ENCODE measurements at places on chromosomes 2 and 18.

DNA sequence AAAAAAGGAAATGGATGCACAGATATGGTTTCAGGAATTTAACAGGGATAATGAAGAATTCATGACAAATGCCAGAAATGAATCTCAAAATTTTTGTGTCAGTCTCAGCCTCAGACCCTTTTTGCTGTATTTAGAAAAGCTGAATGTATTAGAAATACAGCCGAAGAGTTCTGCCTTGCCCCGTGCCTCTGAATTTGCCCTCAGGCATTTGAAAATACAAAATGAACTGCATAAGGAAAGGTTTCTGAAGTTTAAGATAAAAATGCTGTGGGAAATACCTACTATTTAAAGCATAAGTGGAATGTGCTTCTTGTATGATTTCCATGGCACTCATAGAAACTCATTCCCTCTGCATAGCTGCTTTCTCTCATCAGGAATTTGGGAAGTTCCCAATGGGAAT is 1580.6 kb downstream of the DPP10 start:
- no peak for DNase-seq

DNA sequence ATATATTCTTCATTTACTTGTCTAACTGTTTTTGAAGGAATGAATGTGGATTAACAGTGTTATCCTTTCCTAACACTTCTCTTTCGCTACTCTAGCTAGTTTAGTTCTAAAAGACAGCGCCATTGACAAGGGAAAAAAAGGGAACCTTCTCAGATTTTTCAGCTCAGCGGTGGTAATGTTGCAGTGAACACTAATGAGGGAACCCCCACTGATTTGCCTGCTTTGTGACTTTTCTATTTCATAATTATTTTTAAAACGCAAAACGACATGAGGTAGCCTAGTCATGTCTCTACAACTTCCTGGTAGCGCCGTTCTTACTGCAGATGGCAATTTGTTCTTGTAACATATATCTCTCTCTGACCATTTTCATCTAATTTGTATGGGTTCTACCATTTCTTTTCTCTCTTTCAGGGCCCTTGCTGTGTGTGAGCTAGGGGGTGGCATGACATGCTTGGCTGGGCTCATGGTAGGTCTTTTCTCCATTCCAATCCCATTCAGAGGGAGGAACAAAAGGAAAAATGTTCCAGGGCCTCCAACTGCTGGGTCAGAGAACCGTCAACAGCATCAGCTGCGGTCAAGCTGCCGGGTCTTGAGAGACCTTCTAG is 235.5 kb upstream of the SIX3 start:
- no peak for DNase-seq

DNA sequence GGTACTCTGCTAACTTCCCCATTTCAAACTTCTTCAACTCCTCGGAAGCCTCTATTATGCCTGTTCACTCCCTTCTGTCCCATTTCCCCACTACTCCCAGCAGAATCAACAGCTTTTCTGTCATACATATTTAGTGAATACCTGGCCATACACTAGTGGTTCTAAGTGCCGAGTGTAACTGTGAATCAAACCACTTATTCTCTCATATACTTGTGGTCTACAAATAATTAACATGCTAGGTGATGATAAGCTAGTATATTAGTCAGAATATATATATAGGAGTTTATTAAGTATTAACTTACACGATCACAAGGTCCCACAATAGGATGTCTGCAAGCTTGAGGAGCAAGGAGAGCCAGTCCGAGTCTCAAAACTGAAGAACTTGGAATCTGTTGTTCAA is 150.7 kb downstream of the CCDC102B start:
- DNase-seq, result no peak

DNA sequence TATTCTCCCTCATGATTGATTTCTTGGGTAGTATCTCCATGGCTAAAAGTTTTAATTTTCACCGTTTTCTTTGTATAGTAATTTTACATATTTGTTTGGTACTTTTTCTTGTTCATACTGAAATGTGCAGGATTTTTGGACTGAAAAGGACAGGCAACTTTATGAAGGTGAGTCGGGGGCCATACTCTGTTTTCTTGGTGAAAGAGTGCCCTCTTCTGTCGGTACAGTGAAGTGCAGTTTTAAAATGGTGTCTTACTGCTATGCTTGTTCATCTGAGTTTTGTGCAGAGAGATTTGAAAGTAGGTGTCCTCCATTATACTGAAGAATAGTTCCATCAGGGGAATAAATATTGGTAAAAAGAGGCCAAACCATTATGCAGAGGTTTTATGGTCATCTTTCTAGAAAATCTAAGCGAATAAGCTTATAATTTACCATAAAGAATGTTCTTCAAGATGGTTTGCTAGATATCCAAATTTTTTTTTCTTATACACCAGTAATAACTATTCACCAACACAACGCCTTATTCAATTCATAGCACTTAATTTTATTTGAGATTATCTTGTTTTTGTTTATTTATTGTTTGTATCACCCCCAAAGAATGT is 8.7 kb upstream of the SERPINB13 start:
- no peak for DNase-seq

- no peak for DNase-seq
Observed at GRCh38 chr18:14933964-14934363, 186.0 kb downstream of the ANKRD30B start.

DNA sequence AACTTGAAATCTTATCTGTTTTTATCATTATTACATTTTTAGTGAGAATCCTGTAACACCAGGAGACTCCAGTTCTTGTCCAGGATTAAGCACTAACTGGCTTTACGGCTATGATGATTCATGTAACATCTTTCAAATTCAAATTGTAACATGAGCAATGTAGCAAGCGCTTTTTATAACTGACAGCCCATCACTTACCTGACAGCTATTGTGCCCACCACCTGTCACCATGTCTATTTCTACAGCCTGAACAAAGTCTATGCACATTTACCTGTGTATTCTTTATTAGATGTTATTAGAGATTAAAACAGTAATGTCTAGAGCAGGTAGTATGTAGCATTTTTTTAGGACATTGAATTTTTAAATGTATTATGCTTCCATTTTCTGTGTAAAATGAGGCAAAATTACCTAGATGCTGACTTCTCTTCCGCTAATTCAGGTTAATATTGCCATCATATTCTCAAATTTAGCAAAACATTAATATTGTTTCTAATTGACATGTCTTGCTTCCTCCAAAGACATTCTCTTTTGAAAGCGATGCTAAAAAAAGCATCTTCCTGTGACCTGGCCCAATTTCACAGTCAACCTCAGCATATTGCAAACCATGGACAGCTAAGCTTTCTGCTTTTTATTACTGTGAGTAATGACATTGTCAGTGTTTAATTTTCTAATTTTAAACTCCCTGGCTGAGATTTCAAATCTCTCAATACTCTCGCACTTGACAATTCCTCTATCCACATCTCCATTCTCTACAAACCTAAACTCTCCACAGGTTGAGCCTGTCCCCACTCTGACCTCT is 37.8 kb downstream of the RIT2 start:
- no peak for DNase-seq

DNA sequence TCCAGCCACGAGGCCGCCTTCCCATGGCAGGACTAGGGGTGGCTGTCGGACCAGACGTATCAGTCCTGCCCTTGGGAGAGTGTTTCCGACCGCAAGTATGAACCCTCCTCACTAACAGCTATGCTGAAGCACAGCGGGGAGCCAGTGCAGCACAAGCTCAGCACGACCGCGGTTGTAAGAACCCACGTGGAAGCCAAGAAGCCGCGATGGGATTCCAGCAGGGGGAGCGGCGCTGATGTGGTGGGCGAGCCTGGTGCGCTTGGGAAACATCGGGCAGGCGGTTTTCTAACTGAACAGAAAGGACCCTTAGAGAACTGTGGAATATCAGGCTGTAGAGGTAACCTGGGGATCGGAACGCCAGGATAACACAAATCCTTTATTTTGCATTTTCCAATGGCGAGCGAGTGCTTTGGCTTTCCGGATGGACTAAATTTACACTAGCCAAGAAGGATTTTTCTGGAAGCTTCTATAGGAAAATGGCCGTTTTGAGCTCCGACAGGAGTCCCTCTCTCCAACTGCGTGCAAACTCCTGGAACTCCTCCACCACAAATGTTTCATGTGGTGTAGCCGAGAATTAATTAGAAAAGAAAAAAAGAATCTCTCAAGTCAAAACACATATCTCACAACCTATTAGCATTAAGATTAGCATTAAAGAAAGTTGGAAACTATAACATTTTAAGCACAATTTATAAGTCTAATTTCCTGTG is 132.0 kb upstream of the MYCN start:
- DNase-seq, result no peak

All from stimulated activated CD8-positive, alpha-beta memory T cell treated with anti-CD3 and anti-CD28 coated beads, Interleukin-15, amount 100 ng/mL, for 24 hours (primary cell).